Natural killer cell (primary cell): ENCODE measurements at places on chromosomes 13 and 19. TPM values are rescaled to one million over a fixed set of nuclear protein-coding genes. Genes with fewer than 3 reads are reported as not detected.
A peak's percentile ranks its signal among the peaks of the same experiment; 100 is the strongest.

Gene PRR22
- 5.4 TPM for total RNA-seq

Gene SPPL2B
- 79.7 TPM for total RNA-seq

Gene SLC10A2
- total RNA-seq = not detected

Gene FCHO1
- total RNA-seq = 56.1 TPM

Gene HSPB6
- total RNA-seq = not detected

Gene RXFP2
- not detected for total RNA-seq

- H3K36me3 ChIP-seq = peaks cover 30% of the 10 kb centered on the region
- H3K27me3 ChIP-seq = no peaks in the 10 kb centered on the region
- H3K27ac ChIP-seq = peak overlapping the region; percentile 46
- H3K4me1 ChIP-seq = peaks cover 78% of the 10 kb centered on the region
Measured at GRCh38 chr19:29680447-29680846, 15.2 kb downstream of the PLEKHF1 start.

DNA sequence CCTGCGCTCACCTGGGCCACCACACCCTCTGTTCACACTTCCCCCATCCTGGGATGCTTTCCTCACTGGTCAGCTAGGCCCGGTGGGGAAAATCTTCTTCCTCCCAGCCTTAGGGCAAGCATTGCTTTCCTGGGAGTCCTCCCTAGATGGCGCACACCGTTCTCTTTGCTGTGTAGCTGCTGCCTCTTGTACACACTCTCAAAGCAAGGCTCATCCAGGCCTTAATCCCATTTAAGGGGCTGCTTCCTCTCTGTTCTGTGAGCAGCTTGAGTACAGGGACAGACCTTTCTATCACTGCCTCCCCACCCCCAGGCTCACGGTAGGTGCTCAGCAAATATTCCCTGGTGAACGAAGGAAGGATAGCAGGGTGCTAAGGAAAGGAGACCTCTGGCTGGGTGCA, 11.1 kb downstream of the SLC7A10 start:
- H3K27me3 ChIP-seq = no peaks in the 10 kb centered on the region
- DNase-seq = no peak
- no peaks in the 10 kb centered on the region for H3K36me3 ChIP-seq
- H3K27ac ChIP-seq = no peak overlapping the region

GRCh38 chr13:47869776-47870175, 131.3 kb downstream of the SUCLA2 start:
- no peaks in the 10 kb centered on the region for H3K27me3 ChIP-seq
- no peaks in the 10 kb centered on the region for H3K4me1 ChIP-seq
- H3K4me3 ChIP-seq = no peak overlapping the region
- no peak for DNase-seq
- H3K36me3 ChIP-seq = no peaks in the 10 kb centered on the region
- no peak overlapping the region for H3K27ac ChIP-seq

GRCh38 chr13:49444524-49445395, 686 bp downstream of the SETDB2 start:
- H3K27ac ChIP-seq = peak overlapping the region; percentile 81
- peak overlapping the region; percentile 55 for H3K4me3 ChIP-seq
- H3K4me1 ChIP-seq = peaks cover 17% of the 10 kb centered on the region
- H3K27me3 ChIP-seq = no peaks in the 10 kb centered on the region
- peak; percentile 76 for DNase-seq

DNA sequence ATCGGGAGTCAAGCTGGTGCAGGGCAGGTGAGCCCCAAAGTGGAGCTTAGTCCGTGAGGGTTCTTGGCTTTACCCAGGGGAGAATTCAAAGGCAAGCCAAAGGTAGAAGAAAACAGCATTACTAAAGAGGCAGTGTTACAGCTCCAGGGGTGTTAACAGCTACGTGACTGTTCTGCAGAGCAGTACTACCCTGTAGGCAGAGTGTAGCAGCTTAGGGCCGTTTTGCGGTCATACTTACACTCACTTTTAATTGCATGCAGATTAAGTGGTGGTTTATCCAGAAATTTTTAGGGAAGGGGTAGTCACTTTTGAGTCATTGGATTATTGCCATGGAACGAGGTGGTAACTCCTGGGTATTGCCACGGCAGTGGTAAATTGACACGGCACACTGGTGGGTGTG, 482.2 kb downstream of the SLITRK5 start:
- no peaks in the 10 kb centered on the region for H3K4me1 ChIP-seq
- H3K36me3 ChIP-seq = no peaks in the 10 kb centered on the region
- no peak overlapping the region for H3K27ac ChIP-seq
- H3K4me3 ChIP-seq = no peak overlapping the region

DNA sequence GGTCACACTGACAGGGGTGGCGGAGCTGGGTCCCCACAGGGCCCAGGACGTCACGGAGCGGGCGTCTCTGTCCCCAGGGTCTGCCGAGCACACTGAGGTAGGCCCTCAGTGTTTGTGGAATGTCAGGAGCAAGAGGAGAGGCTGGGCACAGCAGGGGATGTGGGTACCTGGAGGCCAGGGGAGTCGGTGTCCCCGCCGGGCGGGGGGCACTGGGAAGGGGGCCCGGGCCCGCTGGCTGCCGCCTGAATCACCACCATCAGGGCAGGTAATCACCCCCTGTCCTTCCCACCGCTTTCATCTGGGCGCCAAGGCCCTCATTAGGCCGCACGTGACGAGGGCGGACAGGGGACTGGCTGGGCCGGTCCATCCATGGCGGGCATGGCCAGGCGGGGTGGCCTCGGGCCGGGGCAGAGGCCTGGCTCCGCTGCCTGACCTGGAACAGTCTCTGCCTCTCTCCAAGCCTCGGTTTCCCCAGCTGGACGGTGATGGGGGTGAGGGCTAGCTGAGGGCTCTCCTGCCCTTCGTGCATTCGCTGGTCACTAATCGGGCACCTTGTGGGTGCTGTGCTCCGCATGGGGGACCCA, 1.0 kb downstream of the FGF22 start:
- no peak for DNase-seq
- H3K4me3 ChIP-seq = no peak overlapping the region
- no peak overlapping the region for H3K27ac ChIP-seq
- no peaks in the 10 kb centered on the region for H3K36me3 ChIP-seq
- H3K4me1 ChIP-seq = peaks cover 17% of the 10 kb centered on the region

GRCh38 chr13:47310401-47310800, 413.5 kb upstream of the HTR2A start:
- H3K27me3 ChIP-seq = no peaks in the 10 kb centered on the region
- H3K27ac ChIP-seq = no peak overlapping the region
- H3K4me1 ChIP-seq = no peaks in the 10 kb centered on the region
- DNase-seq = no peak
- H3K4me3 ChIP-seq = no peak overlapping the region

- peaks cover 3% of the 10 kb centered on the region for H3K36me3 ChIP-seq
- H3K4me1 ChIP-seq = peaks cover 4% of the 10 kb centered on the region
Measured at GRCh38 chr19:38917516-38917915, 5.5 kb upstream of the CCER2 start.

- H3K4me3 ChIP-seq = no peak overlapping the region
- no peak overlapping the region for H3K27ac ChIP-seq
- no peaks in the 10 kb centered on the region for H3K36me3 ChIP-seq
- H3K27me3 ChIP-seq = peaks cover 82% of the 10 kb centered on the region
- peaks cover 32% of the 10 kb centered on the region for H3K4me1 ChIP-seq
Measured at GRCh38 chr13:78598966-78599644, 4.2 kb downstream of the POU4F1 start.

DNA sequence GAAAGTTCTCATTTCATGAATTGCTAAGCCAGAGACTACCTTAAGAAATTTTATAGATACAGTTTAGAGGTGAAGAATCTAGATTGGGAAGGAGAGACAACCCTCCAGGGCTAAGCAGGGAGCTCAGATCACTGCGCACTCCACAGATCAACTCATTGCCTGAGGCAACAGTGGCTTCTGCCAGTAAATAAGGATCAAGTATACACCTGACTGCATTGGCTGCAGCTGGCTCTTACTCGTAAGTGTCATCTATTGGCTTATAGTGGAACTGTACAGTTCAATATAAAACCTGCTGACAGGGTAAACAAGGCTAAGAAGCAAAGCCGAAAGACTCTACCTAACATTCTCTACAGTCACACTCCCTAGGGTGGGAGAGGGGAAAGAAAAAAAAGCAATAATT, 18.0 kb upstream of the C1QTNF9B start:
- DNase-seq = no peak
- no peaks in the 10 kb centered on the region for H3K36me3 ChIP-seq
- H3K27ac ChIP-seq = no peak overlapping the region
- H3K4me3 ChIP-seq = no peak overlapping the region
- peaks cover 7% of the 10 kb centered on the region for H3K27me3 ChIP-seq

- H3K4me3 ChIP-seq = no peak overlapping the region
- H3K27ac ChIP-seq = no peak overlapping the region
- no peaks in the 10 kb centered on the region for H3K36me3 ChIP-seq
- no peaks in the 10 kb centered on the region for H3K4me1 ChIP-seq
- no peaks in the 10 kb centered on the region for H3K27me3 ChIP-seq
Measured at GRCh38 chr13:32093006-32093405, 61.4 kb downstream of the FRY start.

- H3K36me3 ChIP-seq = no peaks in the 10 kb centered on the region
- H3K4me1 ChIP-seq = no peaks in the 10 kb centered on the region
- no peak overlapping the region for H3K4me3 ChIP-seq
- DNase-seq = no peak
Measured at GRCh38 chr13:82206241-82206640, 1676.0 kb downstream of the SLITRK1 start.

DNA sequence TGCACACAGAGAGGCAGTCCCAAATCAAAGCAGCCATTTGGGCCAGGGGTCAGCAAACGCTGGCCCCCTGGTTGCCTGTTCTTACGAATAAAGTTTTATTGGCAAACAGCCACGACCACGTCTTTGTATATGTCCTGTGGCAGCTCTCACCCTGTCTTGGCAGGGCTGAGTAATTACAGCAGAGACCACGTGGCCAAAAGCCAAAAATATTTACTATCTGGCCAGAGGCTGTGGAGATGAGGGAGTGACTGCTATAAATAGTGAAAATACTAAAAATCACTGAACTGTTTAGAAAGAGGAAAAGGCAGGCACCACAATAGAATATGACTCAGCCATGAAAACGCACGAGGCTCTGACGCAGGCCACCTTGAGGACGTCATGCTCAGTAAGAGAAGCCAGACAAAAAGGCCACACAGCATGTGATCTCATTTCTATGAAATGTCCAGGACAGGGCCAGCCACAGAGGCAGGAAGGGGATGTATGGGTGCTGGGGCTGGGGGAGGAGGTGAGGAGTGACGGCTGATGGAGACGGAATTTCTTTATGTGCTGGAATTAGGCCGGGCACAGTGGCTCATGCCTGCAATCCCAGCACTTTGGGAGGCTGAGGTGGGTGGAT, 29.4 kb downstream of the SMIM24 start:
- DNase-seq = no peak
- no peaks in the 10 kb centered on the region for H3K4me1 ChIP-seq
- no peaks in the 10 kb centered on the region for H3K27me3 ChIP-seq
- no peak overlapping the region for H3K27ac ChIP-seq
- H3K36me3 ChIP-seq = peaks cover 21% of the 10 kb centered on the region
- no peak overlapping the region for H3K4me3 ChIP-seq

DNA sequence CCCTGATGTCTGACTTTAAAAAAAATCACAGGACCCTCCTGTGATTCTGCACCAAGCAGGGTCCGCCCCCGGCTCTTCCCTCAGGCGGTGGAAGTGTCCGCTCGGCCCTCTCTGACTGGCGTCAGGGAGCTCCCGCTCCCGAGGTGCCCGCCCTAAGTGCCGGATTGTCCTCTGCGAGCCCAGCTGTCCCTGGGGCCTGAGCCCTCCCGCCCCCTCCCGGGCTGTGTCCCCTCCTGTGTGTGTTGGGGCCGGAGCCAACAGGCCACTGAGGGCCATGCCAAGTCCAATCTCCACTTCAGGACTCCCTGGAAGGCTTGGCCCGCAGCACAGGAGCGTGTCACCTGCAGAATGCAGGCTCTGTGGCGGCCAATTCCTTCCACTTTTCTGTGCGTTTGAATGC, 25.4 kb downstream of the MAP2K2 start:
- peaks cover 15% of the 10 kb centered on the region for H3K4me1 ChIP-seq
- H3K4me3 ChIP-seq = no peak overlapping the region
- no peak overlapping the region for H3K27ac ChIP-seq
- DNase-seq = no peak

DNA sequence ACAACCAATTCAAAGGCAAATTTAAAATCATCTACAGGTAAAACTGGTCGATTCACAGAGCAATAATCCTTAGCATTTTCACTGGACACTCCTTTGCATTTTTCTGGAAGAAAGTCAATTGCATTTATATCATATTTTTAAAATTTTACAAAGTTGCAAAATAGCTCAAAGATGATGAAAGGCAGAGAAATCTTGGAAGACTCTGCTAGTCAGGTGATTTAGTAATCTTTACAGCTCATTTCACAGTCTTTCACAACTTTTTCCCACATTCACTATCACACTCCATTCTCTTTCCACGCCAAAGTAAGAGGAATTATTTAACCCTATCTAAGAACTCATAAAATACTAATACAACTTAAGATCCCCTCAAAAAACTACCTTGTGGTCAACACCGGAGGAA, 1063.8 kb downstream of the EFNB2 start:
- DNase-seq = no peak
- no peaks in the 10 kb centered on the region for H3K36me3 ChIP-seq
- H3K4me1 ChIP-seq = no peaks in the 10 kb centered on the region
- no peak overlapping the region for H3K4me3 ChIP-seq
- H3K27ac ChIP-seq = no peak overlapping the region
